ELR (cell line): ENCODE measurements at places on chromosomes 3 and 15.

DNA sequence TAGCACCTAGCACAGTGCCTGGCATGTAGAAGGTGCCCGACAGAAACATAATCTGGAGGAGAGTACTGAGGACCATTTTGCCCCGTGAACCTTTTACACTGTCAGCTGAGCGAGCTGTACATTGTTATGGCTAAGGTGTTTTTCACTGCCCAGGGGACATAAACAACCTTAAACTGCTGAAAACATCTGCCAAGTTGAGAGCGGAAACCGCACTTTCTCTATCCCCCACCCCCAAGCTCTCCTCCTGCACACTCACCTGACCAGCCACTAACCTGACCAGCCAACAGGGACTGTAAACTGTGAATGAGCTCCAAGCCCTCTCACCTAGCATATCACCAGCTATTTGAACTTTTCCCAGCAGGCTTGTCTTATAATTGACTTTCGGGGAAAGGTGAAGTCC, 17.6 kb downstream of the RAB43 start:
- DNase-seq: no peak

DNA sequence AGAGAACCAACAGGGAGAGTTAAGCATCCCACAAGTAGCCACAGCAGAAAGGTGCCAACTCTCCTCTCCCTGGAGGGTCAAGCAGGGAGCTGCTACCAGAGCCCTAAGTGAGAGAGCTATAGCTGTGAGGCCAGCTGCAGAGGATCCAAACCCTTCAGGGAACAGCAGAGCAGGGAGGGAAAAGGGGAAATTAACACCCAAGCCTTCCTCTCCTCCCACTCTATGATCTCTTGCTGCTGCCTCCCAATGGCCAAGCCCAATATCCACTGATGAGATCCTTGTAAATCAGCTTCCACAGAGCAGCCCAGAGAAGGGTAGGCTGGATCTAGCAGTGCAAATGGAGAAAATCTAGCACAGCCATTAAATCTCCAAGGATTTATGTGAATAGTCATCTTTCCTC, 68.2 kb upstream of the THBS1 start:
- no peak for DNase-seq

DNA sequence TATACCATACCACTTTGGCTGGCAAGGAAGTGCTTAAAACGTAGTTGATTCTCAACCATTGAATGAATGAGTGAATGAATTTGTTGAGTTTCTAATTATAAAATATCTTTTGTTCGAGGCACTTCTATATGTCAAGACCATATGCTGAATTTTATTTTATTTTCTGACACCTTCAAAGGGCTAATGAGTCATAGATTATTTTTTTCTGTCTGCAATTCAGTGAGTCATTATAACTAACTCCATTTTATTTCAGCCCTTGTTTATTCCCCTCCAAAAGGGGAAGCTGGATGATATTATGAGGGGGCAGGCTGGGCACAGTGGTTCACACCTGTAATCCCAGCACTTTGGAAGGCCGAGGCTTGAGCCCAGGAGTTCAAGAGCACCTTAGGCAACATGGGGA, 142.4 kb downstream of the P2RY1 start:
- peak; percentile 19 for DNase-seq

- peak; percentile 51 for DNase-seq
These were observed 52.1 kb upstream of the TLE3 start for GRCh38 chr15:70149667-70150404.

DNA sequence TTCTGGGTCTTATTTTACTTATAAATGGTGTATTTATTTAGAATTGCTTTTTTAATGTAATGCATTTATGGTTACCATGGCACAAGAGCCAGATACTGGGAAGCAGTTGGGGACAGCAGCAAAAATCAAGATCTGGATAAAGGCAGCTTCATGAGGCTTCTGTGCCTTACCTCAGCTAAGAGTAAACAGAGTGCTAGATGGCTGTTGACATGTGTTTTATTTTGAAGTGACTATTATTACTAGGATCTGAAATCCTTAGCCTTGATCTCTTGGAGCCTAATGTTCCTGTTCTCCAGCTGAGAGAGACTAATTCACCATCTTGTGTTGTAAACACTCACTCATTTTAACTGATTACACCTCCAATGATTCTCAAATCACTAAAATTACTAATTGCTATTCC, 317.8 kb downstream of the LPP start:
- no peak for DNase-seq
